Spinal cord (tissue), 10 donors: ENCODE measurements at places on chromosomes 11 and 22.

DNA sequence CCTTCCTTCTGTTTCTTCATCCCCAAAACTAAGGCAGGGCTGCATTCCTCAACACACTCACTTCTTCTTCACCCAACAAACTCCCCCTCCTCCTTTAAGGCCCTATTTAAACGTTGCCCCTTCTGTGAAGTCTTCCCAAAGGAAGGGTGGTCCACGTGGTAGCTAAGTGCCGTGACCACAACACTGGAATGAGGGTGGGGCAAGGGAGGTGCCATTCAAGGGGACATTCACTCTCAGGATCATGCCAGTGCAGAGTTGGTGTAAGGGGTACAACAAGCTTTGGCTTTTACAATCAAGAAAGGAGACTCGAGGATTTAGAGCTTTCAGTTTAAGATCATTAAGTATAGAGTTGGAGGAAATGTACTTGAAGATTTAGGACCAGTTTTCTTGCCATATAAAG is 8.0 kb upstream of the MS4A10 start:
- DNase-seq: no peak

GRCh38 chr22:49159711-49160110 is 668.0 kb downstream of the BRD1 start:
- no peak for DNase-seq

- peak; percentile 50 for DNase-seq
Measured at GRCh38 chr22:37904572-37905533, 1.2 kb upstream of the MICALL1 start.

DNA sequence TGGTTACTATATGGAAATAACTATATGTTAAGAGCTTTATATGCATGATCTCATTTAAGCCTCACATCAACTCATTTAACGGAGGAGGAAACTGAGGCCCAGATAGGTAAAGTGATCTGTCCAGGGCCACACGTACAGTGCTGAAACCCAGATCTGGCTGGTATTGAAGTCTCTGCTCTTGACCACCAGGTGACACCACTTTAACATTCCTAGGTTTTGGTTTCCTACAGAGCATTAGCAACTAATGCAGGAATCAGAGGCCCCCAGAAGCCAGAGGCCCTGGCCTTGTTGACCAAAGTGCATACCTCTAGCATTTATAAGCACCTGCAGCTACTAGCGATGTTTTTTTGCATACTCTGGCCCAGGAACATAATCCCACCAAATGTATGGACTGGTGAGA is 12.9 kb upstream of the LIMK2 start:
- DNase-seq: no peak

DNA sequence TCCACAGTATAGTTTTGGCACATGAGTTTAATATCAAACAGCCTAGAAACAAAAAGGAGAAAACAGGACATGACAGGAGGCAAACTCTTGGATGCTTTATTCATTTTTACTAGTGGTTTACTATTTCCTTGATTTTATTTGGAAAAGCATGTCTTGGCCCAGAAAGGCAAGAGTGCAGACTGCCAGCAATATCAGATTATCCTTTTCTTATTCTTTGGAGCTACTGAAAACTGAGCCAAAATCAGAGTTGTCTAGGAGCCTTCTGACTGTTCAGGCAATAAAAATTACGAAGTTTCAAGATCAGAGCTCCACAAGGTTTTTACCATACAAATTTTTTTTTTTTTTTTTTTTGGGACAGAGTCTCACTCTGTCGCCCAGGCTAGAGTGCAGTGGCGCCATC is 16.0 kb downstream of the CELF1 start:
- DNase-seq: peak; percentile 65

- DNase-seq: peak; percentile 88
Measured at GRCh38 chr11:2314525-2315394, 12.9 kb downstream of the TSPAN32 start.

- DNase-seq: no peak
Measured at GRCh38 chr11:75189911-75190310, 39.0 kb downstream of the SLCO2B1 start.

GRCh38 chr11:77080643-77081210 is 14.0 kb downstream of the CAPN5 start:
- no peak for DNase-seq

- no peak for DNase-seq
Measured at GRCh38 chr11:100730266-100730665, 43.2 kb downstream of the ARHGAP42 start.

- peak; percentile 51 for DNase-seq
Measured at GRCh38 chr11:85685820-85686459, at the start of gene CCDC89. Gene CCDC89, minus strand, starts transcription at chr11:85686195. Its CDS starts 65 bp downstream, at chr11:85686130.

DNA sequence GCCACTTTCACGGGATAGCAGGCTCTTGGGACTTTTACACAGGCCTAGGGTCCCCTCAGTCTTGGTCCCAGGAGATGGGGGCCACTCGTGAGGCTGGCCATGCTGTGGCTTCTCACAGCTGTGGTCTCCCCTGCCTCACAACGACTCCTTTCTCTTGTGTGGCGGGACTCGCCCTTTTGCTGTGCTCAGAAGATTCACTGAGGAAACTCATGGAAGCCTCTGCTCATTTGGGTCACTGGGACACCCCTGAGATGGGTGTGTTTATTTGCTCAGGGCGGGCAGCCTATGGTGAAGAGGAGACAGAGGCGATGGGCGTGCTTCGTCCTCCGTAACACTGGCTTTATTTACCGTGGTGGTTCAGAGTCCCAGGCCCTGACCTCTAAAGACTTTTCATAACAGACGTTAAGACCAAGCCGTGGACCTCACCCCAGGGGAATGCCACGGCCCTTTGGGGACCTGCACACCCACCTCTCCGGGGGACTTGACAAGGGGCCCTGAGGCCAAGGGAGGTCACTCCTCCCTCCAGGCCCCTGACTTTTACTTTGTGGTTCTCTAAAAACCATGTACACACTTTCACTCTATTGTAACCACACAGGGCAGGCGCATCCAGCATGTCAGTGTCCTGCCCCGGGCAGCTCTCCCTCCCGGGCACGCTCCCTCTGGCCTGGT is 15.5 kb downstream of the TEF start:
- no peak for DNase-seq

- no peak for DNase-seq
Measured at GRCh38 chr11:8031248-8032115, 44.3 kb downstream of the EIF3F start.

DNA sequence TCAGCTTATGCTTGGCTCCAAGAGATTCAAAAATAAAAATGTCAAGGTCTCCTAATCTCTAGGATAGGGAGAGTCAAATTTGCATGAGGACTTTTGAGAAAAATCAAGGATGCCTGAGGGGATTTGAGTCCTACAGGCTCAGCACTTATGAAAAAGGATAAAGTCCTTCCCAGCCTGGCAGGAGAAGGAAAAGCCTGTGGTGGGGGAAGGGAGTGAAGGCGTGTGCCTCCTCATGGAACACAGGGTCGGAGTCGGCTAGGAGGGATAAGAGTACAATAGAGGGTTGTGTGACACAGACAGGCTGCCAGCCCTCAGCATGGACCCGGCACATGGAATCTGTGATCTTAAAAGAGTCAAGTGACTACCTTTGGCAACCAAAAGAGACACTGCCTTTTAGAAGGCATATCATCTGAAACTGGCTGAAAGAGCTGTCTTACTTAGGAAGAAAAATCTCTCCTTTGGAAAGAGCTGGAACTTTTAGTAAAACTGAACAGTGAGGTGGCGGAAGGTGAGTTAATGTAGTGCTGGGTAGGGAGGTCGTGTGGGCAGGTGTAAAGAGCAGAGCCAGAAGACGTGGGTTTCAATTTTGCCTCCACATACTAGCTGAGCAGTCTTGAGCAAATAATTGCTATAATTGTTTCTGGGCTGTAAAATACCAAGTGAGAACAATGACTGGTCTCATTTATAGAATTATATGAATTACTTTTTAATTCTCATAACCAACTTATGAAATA is 58.8 kb upstream of the RDX start:
- DNase-seq: peak; percentile 21

DNA sequence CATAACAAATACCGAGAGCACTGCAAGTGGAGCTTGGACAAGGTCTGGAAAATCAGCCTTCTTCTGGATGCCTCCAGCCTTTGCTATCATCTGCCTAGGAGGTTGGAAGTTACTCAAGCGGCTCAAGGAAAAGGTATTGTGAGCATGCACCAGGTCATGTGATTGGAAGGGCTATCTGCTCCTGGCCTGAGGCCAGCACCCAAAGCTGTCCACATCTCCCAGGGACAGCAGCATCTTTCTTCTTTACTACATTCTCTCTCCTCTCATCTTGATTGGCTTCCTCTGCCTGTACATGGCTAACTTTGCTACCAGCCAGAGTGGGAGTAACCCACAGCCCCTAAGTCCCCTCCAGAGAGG is 44.2 kb upstream of the AMPD3 start:
- DNase-seq: no peak

GRCh38 chr11:11866203-11866602 is 24.4 kb downstream of the USP47 start:
- no peak for DNase-seq

DNA sequence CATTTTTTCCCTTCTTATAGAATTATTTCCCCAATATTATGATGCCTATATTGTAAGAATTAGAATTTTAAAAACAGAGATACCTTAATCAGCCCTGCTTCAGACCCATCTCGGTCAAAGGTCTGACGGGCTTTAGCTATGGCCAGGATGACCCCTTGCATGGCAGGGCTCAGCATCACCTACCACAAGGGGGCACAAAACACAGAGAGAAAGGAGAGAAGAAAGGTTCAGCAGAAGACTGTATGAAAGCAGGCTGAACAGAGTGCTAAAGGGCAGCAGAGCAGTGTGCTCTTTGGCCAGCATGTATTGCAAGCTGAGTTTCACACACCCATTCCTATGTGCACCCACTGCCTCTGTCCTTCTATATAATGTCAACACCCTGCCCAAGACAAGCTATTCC is 26.8 kb downstream of the CLDN25 start:
- DNase-seq: no peak

DNA sequence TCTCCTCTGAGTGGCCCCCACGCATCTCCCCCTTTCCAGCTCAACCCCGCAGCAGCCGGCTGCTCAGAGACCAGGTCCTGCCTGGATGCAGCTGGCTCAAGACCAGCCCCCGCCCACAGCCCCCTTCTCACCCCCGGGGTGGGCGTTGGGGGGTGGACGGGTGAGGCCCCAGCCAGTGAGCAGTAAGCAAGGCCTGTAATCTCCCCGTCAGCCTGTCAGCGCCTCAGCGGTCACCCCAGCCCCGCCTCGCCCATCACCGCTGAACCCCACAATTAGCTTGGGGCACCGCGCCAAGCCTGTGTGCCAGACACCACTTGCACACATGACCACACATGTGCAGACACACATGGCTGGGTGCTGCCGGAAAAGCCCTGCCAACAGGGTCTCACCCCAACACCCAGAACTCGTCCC is 5.9 kb downstream of the PLXNB2 start:
- no peak for DNase-seq

- no peak for DNase-seq
Measured at GRCh38 chr11:114668109-114668508, 10.2 kb upstream of the NXPE2 start.

DNA sequence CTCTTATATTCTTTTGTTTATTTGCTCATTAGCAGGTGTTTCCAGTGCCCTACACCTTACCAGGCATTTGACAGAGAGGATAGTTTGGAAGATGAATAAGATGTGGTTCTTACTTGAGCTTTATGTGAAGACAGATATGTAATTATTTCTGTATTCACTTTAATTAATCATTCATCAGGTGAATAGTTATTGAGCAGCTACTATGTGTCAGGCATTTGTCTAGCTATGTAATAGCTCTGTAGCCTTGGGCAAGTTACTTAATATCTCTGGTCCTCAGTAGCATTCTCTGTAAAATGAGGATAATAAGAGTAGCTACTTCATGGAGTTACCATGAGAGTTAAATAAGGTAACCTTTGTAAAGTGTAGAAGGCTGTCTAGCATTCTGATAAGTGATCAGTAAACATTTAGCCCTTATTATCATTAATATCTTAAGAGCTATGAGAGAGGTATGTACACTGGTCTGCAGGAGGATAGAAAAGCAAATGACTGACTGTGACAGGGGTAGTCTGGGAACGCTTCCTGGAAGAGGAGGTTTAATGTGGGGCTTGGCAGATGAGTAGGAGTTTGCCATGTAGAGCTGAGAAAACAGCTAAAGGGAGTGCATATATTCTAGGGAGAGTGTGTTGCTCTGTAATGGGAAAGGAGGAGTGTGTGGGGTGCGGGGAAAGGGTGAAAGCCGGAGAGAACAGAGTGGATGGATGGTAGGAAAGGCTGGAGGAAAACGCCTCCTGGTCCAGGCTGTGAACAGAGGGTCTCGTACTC is 56.1 kb downstream of the MICAL2 start:
- DNase-seq: no peak

GRCh38 chr11:12689029-12689755 is 15.0 kb downstream of the TEAD1 start:
- DNase-seq: peak; percentile 56

DNA sequence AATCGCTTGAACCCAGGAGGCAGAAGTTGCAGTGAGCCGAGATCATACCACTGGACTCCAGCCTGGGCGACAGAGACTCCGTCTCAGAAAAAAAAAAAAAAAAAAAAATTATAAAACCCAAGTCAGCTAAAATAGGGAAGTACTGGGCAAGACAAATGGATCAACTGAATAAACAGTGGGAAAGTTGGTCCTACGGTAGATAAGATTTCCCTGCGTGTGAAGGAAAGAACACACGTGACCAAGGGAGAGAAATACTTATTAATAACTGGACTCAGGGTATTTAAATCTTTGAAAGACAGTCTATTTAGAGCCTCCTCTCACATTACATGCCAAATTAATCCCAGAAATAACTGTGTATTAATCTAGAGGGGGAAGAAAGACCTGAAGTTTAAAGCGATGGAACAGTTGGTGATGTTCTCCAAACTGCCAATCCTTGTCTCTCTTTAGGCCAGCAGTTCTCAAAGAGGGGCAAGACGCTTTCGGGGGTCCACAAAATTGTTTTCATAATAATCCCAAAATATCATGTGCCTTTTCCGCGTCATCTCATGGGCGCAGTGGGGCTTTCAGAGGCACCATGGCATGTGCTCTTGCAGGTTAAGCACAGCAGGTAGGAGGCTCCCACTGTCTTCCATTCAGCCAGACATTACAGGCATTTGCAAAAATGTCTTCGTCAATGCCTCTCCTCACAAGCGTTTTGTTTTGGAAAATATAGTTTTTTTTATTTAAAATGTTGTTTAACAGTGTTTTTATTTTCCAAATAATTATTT is 6.6 kb downstream of the RTL6 start:
- no peak for DNase-seq

DNA sequence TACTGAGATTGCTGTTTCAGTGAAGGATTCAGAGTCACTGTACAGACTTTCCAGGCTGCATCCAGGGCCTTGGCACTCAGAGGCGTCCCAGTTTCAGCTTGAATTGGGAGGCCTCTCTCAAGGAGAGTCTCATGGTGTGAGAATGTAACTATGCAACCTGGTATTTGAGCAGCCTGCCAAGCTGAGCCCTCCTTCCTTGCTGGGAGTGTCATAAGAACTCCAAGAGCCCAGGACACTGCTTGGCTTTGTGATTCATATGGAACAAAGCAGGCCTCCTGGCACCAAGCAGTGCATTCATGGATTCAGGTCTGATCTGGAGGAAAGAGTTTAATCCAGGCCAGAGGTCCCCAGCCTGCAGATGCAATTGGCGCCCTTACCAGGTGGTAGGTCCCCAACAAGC is 171.7 kb downstream of the DBX1 start:
- peak; percentile 87 for DNase-seq

DNA sequence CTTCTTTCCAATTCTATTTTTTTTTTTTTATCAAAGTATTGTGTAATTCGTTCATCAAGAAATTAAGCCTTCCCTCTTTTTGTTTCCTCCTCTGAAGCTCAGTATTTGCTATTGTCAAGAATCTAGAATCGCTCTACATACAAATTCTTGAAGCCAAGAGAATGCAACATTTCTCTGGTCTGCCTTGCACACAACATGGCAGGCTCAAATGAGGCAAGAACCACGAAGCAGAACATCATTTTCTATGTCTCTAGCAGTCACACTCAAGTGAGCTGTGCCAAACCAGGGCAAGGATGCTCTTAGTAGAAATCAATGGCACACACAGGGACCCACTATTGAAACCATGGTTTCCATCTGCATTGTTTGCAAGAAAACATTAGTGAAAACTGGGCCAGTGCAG is 46.7 kb upstream of the SLC1A2 start:
- DNase-seq: no peak
